ENCODE measurements at places on chromosomes 13 and 19. TPM values are rescaled to one million over a fixed set of nuclear protein-coding genes. Genes with fewer than 3 reads are reported as not detected.

The ZNF433 gene
- 3.5 TPM for total RNA-seq

The SKA3 gene
- not detected for total RNA-seq

The IL17D gene
- total RNA-seq: 2.2 TPM

The ZSCAN4 gene
- not detected for total RNA-seq

The CYP2A6 gene
- total RNA-seq: 0.48 TPM

The ZNF570 gene
- total RNA-seq: 5.2 TPM

The TSPAN16 gene
- not detected for total RNA-seq

The VAV1 gene
- 16.4 TPM for total RNA-seq

The DCT gene
- total RNA-seq: 0.26 TPM

The TMC4 gene
- total RNA-seq: 1.6 TPM

The LILRA1 gene
- 3.7 TPM for total RNA-seq

The TINCR gene
- 0.48 TPM for total RNA-seq

The CYP2F1 gene
- not detected for total RNA-seq

The ILF3 gene
- 212 TPM for total RNA-seq

The LILRB1 gene
- total RNA-seq: 10.5 TPM

The ASPDH gene
- total RNA-seq: not detected

The ZNF730 gene
- 0.22 TPM for total RNA-seq

The ATCAY gene
- total RNA-seq: not detected
